ENCODE measurements at places on chromosomes 3 and 15.

GRCh38 chr3:190099099-190099498, 21.6 kb downstream of the P3H2 start:
- no peak for DNase-seq

- DNase-seq: no peak
Measured at GRCh38 chr15:59532770-59533379, 78.7 kb upstream of the GCNT3 start.

DNA sequence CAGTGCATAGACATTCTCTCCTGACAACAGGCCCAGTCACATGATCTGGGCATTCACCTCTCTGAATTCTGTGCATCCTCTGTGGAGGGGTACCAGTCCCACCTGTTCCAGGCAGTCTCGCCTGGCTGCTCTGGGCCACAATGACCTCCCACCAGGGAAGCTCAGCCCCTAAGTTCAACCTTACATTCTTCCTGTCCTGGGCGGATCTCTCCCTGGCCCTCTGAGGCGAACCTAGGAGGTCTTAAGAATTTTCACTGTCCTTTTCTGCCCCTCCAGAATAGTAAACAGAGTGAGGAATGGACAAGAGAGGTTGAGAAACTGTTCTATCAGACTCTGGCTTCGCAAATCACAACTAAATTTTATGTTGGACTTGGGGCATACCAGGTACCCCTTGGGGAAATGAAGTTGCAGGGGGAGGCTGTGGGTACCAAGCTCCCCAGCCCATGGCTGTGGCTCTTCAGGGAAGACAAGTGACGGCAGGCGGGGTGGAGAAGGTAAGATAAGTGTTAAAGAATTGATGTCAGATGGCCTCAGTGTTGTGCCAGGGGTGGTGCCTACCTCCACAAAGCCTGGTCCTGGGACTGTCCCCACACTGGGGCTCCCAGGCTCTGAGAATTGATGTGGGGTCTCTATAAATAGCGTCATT, 5.3 kb downstream of the SCN5A start:
- no peak for DNase-seq

DNA sequence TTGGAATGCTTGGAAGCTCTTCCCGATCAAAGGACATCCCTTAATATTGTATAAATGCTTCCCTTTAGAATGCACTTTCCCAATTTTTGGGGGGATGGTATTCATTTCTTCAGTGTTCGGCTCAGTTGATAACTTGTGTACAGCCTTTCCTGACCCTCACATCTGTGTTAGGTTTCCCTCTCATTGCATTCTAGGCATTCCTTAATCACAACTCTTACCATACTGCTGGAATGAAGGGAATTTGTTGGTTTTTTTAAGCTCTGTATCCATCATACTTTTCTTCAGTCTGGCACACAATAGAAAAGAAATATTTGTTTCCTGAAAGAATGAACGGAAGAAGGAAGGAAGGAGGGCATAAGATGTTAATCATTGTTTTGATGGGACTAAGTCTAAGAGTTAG, 119.5 kb downstream of the CHST2 start:
- no peak for DNase-seq

GRCh38 chr3:143241481-143241951, 121.9 kb downstream of the CHST2 start:
- DNase-seq: no peak

DNA sequence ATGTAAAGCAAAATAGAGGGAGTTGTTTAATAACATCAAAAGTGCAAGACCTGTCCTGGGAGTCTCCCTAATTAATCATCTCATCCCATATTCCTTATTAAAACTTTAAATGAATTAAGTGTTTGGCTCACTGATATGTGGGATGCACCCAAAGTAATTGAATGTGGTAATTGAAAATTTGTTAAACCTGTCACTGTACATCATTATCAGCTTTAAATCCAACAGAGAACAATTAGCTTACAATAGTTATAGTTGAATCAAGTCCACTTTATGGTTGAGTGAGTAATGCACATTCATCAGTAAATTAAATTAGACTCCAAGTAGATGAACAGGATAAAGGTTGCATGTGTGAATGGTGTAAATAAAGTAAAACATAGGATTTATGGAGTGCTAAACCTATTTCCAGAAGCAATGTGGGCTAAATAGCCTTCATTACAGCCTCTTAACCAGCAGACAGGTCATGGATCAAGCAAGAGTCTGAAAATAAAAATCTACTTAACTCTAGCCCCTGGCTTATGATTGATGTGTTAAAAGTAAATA, 608.2 kb upstream of the CCDC54 start:
- DNase-seq: no peak

- no peak for DNase-seq
Measured at GRCh38 chr3:182375916-182376315, 417.4 kb upstream of the ATP11B start.

DNA sequence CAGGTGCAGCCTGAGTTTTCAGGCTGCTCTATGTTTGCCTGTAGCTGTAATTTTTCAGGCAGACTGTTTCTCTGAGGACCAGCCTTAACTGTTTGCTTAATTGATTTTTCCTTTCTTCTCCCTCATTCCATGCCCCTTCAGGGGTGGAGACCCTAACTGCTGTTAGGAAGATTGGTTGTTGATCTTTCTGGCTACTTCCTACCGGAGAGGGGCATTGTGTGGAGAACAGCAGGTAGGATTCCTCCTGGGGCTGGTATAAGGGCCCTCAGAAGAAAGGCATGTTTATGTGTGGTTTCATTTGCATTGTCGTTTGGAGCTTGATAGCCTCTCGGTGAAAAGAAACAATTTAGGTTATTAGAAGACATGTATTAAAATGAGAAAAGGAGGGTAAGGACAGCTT, 56.9 kb upstream of the GOLGA6L2 start:
- DNase-seq: no peak

GRCh38 chr3:72791161-72791560, 57.1 kb downstream of the SHQ1 start:
- no peak for DNase-seq

GRCh38 chr3:80233576-80233975, 465.8 kb upstream of the ROBO1 start:
- DNase-seq: no peak

GRCh38 chr3:179247289-179248015, 3.5 kb downstream of the KCNMB3 start:
- no peak for DNase-seq

- DNase-seq: no peak
Measured at GRCh38 chr15:81074773-81075172, 59.3 kb upstream of the CFAP161 start.

GRCh38 chr3:54905261-54905888, 22.5 kb downstream of the LRTM1 start:
- no peak for DNase-seq

DNA sequence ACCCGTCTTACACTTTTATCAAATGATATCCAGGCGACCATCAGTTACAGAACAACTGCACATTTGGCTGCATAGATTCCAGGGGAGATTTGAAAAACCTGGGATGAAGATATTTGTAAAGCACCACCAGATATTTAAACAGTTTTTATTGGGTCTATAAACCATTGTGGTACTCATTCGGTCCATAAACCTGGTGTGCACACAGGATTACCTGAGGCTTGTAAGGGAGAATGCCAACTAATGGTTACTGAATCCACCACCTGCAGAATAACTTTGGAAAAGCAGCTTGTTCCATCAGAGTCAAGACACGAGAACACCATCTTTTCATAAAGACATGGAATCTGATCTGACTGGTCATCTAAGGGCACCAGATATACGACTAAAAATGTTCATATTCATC, 80.6 kb downstream of the P3H2 start:
- no peak for DNase-seq

- no peak for DNase-seq
Measured at GRCh38 chr3:22236490-22237270, 485.7 kb upstream of the ZNF385D start.

Measured in stimulated activated CD4-positive, alpha-beta T cell treated with anti-CD3 and anti-CD28 coated beads, Interleukin-1b, Interleukin-23, amount 100 ng/mL, for 4 hours (primary cell).